ENCODE measurements at places on chromosomes 6 and 20.

- DNase-seq, result no peak
These were observed 19.9 kb downstream of the CAP2 start for GRCh38 chr6:17413313-17413750.

DNA sequence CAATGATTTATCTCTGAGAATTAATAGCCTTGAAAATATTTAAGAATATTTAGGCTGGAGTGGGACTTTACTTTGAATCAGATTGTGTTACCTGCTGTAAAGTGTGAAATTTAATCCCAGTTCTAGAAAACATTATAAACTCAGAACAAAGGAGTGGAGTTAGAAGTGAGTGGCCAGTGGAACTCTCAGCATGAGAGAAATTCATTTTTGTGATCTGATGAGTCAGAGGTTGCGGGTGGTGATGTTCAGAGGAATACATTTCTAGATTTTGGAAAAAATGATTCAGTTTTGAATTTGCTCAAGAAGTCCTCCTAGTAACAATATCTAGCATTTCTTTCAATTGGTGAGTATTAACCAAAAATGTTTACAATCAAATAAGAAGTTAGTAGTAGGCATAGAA, 167.5 kb downstream of the ZFAND3 start:
- DNase-seq, result no peak

- DNase-seq, result no peak
These were observed 98.2 kb upstream of the HDGFL1 start for GRCh38 chr6:22471132-22471690.

DNA sequence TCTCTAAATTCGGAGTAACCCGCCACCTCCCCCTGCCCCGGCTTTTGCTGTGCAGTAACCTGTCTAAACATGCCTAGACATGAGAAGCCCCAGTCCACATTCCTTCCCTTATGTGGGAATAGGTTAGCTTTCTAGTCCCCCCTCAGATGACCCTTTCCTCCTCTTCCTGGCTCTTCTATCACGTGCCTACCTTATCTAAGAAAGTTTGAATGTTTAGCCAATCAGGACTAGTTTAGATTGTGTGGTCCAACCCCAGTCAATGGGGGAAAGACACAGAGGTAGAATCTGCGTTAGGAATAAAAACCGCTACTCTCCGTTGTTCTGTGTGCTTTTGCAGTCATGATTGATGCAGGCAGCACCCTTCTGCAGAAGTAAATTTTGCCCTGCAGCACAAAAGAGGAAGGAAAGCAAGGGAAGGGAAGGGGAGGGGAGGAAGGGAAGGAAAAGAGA, 69.0 kb upstream of the CD93 start:
- DNase-seq, result peak; percentile 58

DNA sequence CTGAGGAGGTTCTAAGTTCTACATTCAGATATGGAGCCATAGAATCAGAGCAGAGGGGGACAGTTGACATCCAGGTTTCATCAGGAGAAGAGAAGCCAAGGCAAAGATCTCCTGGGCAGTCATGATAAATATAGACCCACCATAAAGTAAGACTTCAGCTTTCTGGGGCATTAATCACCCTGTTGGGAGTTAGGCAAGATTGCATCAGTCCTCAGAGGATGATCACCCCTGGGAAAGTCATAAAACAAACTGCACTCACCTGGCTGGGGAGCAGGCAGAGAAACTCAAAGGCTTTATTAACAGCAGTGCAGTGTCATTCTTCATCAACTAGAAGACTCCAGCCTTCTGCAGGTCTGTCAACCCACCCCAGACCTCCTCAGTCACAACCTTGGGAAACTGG, 301.3 kb upstream of the JARID2 start:
- DNase-seq, result no peak

Measured in coronary artery (tissue), 2 donors.